ENCODE measurements at places on chromosomes 5 and 9. TPM values are rescaled to one million over a fixed set of nuclear protein-coding genes. Genes with fewer than 3 reads are reported as not detected.

GRCh38 chr9:17906176-17906840, 327.4 kb downstream of the SH3GL2 start:
- DNase-seq = no peak

DNA sequence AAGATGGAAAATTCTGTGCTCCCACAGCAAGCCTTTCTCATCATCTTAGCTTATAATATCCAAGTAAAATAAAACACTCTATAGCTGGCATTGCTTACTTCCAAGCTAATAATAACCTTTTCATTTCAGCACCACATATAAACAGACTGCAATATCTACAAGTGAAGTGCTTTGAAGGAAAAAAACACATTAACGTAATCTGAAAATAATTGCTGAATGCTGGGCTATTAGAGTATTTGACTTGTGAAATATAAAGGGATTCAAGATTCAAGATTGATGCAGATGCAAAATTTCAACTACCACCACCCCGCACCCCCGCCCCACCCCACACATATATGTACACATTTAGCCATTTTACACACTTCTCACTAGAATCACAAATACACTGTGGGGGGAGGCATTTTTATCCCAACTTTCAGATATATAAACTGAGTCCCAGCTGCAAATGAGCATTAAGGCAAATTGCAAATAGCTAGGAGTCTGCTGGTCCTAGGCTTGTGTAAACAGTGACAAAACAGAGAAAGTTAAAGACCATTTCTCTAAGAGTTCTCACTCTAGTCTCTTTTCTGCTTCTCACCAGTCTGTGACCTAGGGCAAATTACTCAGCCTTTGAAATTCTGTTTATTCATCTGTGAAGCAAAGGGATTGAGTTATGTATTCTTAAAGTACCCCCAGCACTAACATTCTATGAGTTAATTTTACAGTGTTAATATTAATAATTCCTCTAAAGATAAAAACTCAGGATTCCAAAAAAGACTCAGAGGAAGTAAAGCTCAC, 489.4 kb downstream of the PRELID2 start:
- no peak for DNase-seq

GRCh38 chr5:169942181-169942580, 38.1 kb downstream of the INSYN2B start:
- no peak for DNase-seq

- DNase-seq = peak; percentile 18
Measured at GRCh38 chr5:181059297-181060230, 19.5 kb downstream of the BTNL9 start.

DNA sequence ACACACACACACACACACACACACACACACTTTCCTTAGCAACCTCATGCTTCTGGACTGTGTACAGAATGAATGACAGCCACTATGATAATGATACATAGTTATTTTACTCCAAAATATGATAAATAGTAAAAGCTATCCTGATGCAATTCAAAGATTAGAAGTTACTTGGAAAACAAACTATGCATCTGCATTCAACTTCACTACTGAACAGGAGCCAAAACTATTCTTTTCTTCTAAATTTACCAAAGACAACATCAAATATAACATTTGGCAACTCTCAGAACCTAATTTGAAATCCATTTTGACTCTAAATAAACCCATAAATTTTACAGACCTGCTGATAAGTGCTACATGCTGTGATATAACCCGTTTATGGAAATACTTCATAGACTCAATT, 33.3 kb downstream of the GLIS3 start:
- DNase-seq = no peak

DNA sequence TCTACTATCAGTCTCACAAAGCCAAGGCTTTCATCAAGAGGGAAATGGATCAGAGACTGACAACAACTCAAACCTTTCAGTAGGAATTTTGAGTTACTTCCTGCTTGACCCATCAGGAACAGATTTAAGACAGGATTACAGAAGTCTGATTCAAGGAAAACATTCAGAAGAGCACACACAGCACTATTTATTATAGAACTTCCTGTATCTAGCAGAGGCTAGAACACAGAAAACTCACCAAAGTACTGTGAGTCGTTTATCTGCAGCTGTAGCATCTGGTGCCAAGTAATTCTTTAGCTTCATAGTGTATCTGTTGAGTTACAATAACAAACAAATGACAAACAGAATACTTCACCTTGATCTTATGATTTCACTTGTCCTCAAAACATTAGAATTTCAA, 13.8 kb downstream of the LEAP2 start:
- DNase-seq = no peak

- DNase-seq = no peak
Measured at GRCh38 chr9:20319241-20319640, 303.1 kb downstream of the MLLT3 start.

- no peak for DNase-seq
Measured at GRCh38 chr5:65014769-65015168, 246.0 kb downstream of the CWC27 start.

DNA sequence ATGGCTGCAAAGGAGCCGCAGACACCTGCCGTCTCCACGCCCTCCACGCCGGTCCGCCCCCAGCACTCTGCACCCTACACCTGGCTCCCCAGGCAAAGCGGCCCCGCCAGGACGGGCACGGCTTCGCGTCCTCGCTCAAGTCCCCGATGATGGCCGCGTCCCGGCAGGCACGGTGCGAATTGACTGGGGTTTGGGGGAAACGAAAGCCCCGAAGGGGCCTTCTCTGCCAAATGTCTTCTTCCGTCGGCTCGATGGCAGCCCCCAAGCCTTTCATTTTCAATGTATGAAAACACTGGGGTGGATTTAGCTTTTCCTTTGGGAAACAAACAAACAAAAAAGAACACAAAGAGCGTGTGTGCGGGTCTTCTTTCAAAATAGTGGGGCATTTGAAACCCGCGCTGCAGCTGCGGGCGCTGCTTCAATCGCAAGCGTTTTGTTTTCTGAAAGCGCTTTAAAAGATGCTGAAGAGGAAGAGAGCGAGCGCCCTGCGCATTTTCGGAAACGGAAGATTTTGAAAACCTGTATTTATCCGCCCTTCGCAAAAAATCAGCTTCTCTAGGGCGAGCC, 160.0 kb downstream of the RMI1 start:
- DNase-seq = no peak

- DNase-seq = no peak
Measured at GRCh38 chr5:131758520-131758900, 38.3 kb downstream of the FNIP1 start.

GRCh38 chr5:38941912-38942311, 96.1 kb downstream of the OSMR start:
- DNase-seq = no peak

- no peak for DNase-seq
Measured at GRCh38 chr9:120348951-120349429, 231.0 kb downstream of the CDK5RAP2 start.

GRCh38 chr9:105359892-105360291, 87.9 kb upstream of the FSD1L start:
- no peak for DNase-seq

GRCh38 chr5:88691945-88692868, 190.8 kb downstream of the MEF2C start:
- no peak for DNase-seq

- DNase-seq = peak; percentile 99
Measured at GRCh38 chr5:109409844-109410388, at the start of gene PJA2. Gene PJA2 (minus strand): TSS chr5:109409974. CDS start chr5:109383433, 26,541 bp downstream.

DNA sequence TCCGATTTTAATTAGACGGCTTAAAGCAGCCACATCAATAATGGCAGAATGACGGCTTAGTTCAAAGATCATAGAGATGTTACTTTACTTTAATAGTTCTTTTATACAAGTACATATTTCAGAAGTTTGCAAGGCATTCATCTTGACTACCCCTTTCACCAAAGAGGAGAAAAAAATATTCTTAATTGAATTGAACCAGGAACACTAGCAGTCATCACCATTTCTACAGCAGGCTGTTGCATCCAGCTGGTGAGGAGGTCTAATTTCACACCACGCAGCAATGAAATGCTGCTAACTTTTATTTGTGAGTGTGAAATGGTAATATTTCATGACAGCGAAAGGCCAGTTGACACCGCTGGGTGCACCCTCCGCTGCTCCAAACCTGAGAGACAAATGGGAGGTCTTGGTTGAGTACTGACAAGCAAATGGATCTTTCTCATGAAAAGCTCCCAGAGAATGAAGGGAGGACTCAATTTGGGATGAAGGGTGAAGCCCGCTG, 322.2 kb downstream of the GLIS3 start:
- no peak for DNase-seq

GRCh38 chr5:90161414-90161813, 248.1 kb downstream of the CETN3 start:
- peak; percentile 60 for DNase-seq

GRCh38 chr5:157067005-157067404, 8.1 kb upstream of the HAVCR1 start:
- no peak for DNase-seq

GRCh38 chr5:136005476-136005875, 23.3 kb upstream of the TGFBI start:
- DNase-seq = no peak

DNA sequence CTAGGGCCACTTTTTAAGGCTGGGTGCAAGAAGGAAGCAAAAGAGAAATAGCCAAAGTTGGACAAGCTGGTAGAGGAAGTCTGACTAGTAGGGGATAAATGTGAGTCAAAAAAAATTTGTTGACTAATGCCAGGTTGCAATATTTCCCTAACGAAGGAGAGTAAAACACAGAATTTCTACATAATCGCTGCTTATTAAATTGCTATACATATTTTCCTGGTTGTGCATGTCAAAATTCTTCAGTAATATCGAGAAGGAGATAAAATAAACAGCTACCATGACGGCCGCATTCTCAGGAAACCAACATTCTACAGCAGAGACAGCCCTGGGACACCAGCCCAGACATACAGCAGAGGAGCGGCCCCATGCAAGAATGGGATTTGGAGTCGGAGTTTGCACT, 148.3 kb downstream of the ESM1 start:
- DNase-seq = no peak

- DNase-seq = no peak
Measured at GRCh38 chr9:35059438-35059837, 13.0 kb downstream of the VCP start.

- DNase-seq = no peak
Measured at GRCh38 chr5:172877466-172878260, 43.6 kb downstream of the ERGIC1 start.

- no peak for DNase-seq
Measured at GRCh38 chr5:38921174-38921573, 75.4 kb downstream of the OSMR start.

DNA sequence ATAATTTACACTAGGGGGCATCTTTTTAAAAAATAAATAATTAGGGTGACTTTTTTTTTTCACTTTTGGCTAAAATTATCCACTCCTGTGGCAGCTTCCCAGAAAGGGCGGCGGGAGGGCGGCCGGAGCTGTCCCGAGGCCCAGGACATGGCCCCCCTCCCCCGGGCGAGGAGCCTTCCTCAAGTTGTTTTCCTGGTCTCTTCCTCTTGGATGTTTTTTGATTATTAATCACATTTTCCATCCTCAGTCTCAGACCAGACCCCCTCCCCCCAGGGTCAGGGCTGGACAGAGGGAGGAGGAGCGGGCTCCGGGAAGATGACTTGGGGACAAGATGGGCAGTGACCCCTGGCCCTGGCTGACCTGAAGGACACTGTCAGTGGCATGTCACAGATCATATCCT, 4.7 kb upstream of the CNTFR start:
- DNase-seq = no peak

DNA sequence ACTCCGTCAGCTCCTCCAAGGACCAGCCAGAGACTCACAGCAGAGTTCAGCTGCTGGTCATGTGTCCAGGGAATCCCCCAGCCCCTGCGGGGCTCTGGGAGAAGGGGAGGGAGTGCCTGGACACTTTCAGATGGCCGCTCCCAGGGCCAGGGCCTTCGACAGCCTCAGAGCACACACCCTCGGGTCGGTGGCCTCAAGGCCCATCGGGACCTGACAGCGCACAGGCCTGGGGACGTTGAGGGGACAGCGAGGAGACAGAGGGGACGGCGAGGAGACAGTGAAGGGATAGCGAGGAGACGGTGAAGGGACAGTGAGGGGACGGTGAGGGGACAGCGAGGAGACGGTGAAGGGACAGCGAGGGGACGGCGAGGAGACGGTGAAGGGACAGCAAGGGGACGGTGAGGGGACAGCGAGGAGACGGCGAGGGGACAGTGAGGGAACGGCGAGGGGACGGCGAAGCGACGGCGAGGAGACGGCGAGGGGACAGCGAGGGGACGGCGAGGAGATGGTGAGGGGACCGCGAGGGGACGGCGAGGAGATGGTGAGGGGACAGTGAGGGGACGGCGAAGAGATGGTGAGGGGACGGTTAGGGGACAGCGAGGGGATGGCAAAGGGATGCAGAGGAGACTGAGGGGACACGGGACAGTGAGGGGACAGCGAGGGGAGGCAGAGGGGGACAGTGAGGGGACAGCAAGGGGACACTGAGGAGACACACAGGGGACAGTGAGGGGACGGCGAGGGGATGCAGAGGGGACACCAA, 47.3 kb downstream of the SLC12A7 start:
- DNase-seq = no peak

GRCh38 chr9:122526602-122527001, 491 bp downstream of the OR1N1 start:
- no peak for DNase-seq

GRCh38 chr5:79086116-79086515, 16.5 kb downstream of the BHMT2 start:
- DNase-seq = no peak

The ITK gene
- total RNA-seq = 0.90 TPM

The FOXD4 gene
- total RNA-seq = not detected

The CKMT2 gene
- total RNA-seq = 1,365 TPM

The SLC45A2 gene
- total RNA-seq = 0.82 TPM

The CFAP157 gene
- not detected for total RNA-seq

The TSLP gene
- total RNA-seq = 1.8 TPM

The ORM2 gene
- not detected for total RNA-seq

The DMGDH gene
- 4.0 TPM for total RNA-seq

The RLN2 gene
- 0.41 TPM for total RNA-seq

The TMEM252 gene
- total RNA-seq = not detected

The BTNL3 gene
- total RNA-seq = not detected

The ABITRAM gene
- 7.3 TPM for total RNA-seq

Data from right atrium auricular region (tissue), 2 donors.